ENCODE measurements at places on chromosomes 1 and 21.

- DNase-seq = no peak
Measured at GRCh38 chr1:2425892-2426291, 13.5 kb upstream of the PEX10 start.

DNA sequence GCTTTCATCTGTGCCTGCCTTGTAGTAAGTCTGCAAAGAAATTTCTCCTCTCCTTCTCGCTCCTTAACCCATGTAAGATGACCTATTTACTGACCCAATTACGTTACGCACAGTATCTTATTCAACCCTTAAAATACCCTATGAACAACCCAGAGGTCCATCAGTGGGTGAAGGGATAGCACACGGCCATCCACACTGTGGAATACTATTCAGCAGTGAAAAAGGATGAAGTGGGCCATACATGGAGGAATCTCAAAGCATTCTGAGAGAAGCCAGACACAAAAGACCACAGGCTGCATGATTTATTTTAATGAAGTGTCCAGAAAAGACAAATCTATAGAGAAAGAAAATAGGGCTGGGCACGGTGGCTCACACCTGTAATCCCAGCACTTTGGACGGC, 23.8 kb upstream of the RSPO1 start:
- no peak for DNase-seq

DNA sequence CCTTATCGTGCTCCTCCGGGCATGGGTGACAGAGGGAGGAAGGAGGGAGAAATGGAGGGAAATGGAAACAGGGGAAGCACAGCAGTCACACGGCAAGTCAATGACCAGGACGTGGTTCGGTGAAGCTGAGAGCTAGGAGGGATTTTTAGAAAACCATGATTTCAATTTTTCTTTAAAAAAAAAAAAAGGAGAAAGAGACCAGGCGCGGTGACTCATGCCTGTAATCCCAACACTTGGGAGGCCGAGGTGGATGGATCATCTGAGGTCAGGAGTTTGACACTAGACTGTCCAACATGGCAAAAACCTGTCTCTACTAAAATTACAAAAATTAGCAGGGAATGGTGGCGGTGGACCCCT, 776 bp upstream of the TNFRSF9 start:
- DNase-seq = no peak

- no peak for DNase-seq
Measured at GRCh38 chr21:28177124-28177523, 815.6 kb downstream of the LTN1 start.

GRCh38 chr1:179794669-179795068, 51.6 kb downstream of the FAM163A start:
- no peak for DNase-seq

DNA sequence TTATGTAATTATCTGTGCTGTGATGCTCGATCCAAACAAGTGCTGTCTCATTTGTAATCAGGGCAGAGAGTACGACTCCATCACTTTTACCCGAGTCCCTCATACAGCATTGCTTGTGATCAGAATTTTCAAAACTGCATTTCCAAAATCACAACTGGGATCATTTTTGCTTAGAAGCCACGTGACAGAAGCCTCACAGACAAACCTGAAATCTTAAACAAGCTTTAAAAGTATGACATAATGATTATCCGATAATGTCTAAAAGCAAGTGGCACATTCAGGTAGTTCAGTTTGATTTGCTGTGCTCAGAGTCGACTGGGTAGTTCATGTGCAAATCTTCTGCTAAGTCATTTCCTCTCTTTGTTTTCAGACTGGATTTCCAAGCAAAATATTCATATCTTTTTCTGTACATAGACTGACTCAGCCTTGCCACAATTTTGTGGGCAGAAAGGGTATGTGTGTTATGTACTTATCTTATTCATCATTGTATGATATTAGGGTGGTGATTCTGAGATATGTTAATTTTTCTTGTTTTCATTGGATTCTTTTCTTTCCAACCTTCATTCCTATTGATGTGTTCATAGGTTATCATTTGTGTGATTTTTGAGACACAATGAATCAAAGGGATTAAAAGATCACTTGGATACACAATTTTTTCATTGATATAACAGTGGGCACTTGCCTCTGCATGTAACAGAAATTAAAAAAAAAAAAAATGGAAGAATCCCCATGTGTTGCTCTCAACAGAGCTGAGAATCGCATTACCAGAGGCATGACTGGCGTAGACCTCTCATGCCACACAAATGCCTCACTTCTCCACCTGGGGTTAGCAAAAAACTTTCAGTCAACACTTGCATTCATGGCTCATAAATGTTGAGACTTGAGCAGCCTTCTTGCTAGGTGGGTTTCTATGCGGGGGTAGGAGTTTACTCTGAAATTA, 355.7 kb downstream of the LTN1 start:
- no peak for DNase-seq

- DNase-seq = peak; percentile 44
Measured at GRCh38 chr1:154155251-154155650, 378 bp upstream of the NUP210L start.

- DNase-seq = no peak
Measured at GRCh38 chr1:13830616-13831280, 130.8 kb downstream of the PRDM2 start.

DNA sequence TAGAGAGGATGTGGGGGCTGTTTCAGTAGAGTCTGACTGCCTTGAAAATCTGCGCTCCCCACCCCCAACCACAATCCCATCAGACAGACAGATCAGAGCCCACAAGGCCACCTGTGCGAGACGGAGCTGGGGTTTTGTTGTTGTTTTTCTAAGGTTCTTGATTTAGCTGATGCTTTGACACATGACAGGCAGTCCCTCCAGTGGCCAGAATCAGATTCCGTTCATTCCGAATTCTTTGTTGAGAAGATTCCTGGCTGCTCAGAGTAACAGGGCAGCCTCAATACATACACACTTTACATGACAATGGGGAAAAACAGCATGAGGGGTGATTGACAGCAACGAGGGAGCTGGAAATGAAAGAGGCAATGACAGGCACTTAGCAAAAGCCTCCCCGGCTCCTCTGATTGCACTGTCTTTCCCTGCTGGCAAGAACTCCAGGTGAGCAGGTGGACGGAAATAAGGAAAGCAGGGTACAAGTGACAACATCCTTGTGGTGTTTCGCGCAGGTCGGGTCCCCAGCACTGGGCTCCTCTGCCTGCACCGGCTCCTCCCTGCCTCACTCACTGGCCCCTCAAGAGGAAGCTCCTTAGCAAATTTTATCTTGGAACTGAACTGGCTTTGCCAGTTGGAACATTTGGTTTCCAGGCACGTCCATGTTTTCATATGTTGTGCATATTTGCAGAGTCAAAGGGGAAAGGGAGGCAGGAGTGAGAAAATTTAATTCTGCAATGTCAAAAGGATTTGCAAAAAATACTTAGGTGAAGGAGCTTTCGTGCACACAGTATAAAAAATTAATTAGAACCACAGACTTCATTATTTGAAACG, 148.7 kb downstream of the PGBD5 start:
- DNase-seq = no peak

DNA sequence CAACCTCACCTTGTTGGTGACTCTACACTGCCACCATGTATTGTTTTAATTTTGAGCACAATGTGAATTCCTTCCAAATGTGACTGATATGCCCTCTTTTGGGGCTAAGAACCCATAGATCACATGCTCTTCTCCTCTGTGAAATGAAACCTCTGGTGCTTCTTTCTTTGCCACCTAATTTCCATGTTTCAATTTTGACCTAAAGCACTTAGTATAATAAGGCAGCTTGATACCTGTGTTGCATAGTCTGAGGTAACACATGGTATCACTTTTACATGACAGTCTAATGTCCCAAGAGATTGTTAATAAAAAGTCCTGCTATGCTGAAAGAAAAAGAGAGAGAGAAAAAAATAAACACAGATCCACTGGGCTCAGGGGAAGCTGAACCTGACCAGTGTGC, 24.2 kb downstream of the CLEC20A start:
- no peak for DNase-seq

- no peak for DNase-seq
Measured at GRCh38 chr1:171204296-171204695, 19.2 kb downstream of the FMO2 start.

DNA sequence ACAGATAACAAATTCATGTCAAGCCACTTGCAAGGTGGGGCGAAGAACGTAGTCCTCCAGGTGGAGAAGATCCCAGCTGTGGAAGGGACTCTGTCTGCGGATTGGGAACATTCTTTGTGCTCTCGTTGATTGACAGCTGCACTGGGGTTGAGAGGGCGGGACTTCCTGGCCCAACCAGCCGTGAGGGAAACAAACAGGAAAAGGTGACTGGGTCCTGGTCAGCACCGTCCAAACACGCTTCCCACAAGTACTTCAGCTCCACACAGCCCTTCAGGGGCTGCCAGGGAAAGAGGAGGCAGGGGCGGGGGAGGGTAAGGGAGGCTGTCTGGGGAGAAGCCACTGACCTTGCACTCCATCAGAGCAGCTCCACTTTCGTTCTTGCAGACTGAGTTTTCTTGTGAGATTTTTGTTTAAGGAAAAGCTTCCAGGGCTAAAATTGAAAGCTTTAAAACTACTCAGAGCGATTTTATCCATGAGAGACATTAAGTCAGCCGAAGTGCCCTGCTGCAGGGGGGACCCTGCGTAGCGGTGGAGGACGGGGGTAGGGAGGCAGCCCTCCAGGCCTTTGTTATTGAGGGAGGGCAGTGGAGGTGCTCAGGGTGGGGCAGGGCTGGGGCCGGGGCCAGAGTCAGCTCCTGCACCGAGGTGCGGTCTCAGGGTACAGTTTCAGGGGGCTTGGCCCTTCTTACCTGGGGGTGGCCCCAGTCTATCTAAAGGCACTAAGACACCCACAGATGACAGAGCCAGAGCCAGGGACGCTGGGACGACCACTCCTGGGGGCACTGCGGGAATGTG, 21.6 kb upstream of the STUM start:
- DNase-seq = no peak

- DNase-seq = no peak
Measured at GRCh38 chr1:64041371-64042131, 161.9 kb upstream of the UBE2U start.

- DNase-seq = no peak
Measured at GRCh38 chr1:199784138-199784895, 243.2 kb upstream of the NR5A2 start.

GRCh38 chr21:27487676-27488075, 520.8 kb upstream of the ADAMTS5 start:
- no peak for DNase-seq

DNA sequence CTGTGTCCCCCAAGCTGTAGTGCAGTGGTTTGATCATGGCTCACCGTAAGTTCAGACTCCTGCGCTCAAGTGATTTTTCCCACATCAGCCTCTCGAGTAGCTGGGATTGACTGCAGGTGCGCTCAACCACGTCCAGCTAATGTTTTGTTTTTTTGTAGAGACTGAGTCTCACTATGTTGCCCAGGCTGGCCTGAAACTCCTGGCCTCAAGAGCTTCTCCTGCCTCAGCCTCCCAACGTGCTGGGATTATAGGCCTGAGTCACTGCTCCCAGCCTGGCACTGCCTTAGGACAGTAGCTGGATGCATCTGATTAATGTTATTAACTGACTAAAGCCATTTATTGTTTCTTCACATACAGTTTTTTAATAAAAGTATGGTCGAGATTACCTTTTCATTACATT, 40.2 kb downstream of the RNF11 start:
- no peak for DNase-seq

- no peak for DNase-seq
Measured at GRCh38 chr1:224132901-224133300, 19.0 kb downstream of the FBXO28 start.

- no peak for DNase-seq
Measured at GRCh38 chr1:24591781-24592180, 35.9 kb downstream of the NCMAP start.

DNA sequence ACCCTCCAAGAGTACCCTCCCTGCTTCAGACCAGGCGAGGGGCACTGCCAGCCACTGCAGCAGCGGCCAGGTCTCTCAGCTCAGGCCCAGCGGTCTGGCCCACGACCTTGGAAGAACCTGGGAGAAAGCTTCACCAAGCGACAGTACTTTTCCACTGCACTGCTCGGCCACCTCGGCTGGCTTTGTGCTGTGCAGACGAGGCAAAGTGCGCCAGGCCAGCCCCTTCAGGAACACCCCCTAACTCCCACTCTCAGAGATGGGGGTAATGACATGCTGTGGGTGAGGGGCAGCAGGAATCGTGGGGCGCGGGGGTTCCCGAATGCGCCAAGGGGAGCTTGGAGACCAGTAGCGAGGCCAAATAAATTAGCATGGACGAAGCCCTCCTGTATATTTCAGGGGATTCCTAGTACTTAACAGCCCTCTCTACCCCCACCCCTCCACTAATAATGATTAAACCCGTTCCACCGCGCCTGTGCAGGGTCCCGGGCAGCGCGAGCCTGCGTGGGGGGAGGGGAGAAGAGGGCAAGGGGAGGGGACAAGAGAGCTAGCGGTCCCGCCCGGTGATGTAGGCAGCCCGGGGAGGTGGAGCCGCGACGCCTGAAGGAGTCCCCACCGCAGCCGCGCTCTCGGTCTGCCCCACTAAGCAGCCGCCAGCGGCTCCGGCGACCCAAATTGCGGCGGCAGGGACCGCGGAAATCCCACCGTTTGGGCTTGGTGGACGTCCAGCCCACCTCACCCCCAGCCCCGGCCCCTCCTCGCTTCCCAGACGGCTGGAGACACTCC, at the start of gene FAM43B:
Gene FAM43B, plus strand, starts transcription at position 629 of the 783 bp plus-strand sequence. CDS start 401 bp downstream, outside the sequence.
- DNase-seq = peak; percentile 91

DNA sequence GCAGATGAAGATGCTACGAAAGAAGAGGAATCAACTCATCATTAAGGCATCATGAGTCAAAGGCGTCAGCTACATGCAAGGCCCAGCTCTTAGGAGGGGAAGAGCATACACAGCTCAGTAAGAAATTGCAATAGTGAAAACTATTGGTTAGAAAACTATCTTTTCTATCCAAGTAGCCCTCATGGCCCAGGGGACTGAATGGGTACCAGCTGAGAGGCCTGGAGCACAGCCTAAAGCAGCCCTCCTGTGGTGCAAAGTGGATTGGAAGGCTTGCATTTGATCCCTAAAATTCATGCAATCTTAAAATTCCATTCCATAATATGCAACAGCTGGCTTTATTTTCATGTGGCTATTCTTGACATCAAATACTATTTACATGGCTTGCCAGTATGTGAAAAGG, 251.8 kb upstream of the USP24 start:
- DNase-seq = no peak

DNA sequence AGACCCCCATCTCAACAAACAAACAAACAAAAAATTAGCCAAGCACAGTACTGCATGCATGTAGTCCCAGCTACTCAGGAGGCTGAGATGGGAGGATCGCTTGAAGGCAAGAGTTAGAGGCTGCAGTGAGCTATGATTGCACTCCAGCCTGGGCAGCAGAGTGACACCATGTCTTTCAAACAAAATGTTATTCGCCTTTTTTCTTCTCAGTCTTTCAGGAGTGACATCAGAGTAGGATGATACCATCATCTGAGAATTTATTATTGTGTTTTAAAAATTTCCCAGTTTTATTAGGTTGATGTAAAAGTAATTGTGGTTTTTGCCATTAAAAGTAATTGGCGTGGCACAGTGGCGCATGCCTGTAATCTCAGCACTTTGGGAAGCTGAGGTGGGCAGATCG, 10.8 kb downstream of the PARK7 start:
- no peak for DNase-seq

GRCh38 chr1:190124068-190124467, 353.6 kb downstream of the BRINP3 start:
- DNase-seq = no peak

GRCh38 chr1:30533141-30533540, 190.2 kb downstream of the MATN1 start:
- no peak for DNase-seq

GRCh38 chr1:240854367-240854766, 242.4 kb upstream of the GREM2 start:
- no peak for DNase-seq

GRCh38 chr1:211566431-211567025, 12.4 kb downstream of the SLC30A1 start:
- DNase-seq = no peak

GRCh38 chr21:37557261-37557950, 190.8 kb downstream of the DYRK1A start:
- DNase-seq = no peak

All from left hindlimb (tissue), 1 donor.